ENCODE measurements at places on chromosomes 13 and 19. TPM values are rescaled to one million over a fixed set of nuclear protein-coding genes. Genes with fewer than 3 reads are reported as not detected.

HAUS5 gene
- 41.0 TPM for total RNA-seq

ZNF506 gene
- total RNA-seq = 41.3 TPM

ZNF492 gene
- 3.6 TPM for total RNA-seq

CGB3 gene
- not detected for total RNA-seq

DCLK1 gene
- total RNA-seq = not detected

YJU2 gene
- total RNA-seq = 34.8 TPM

ZNF888 gene
- 5.1 TPM for total RNA-seq

WTIP gene
- 0.60 TPM for total RNA-seq

ZNF541 gene
- total RNA-seq = 0.14 TPM

CYP4F11 gene
- total RNA-seq = not detected

NKPD1 gene
- total RNA-seq = 0.11 TPM

MED16 gene
- total RNA-seq = 70.3 TPM
